ENCODE measurements at places on chromosomes 5 and 9.

GRCh38 chr5:180114304-180115003 lies 42.9 kb upstream of the RNF130 start:
- no peak for DNase-seq

DNA sequence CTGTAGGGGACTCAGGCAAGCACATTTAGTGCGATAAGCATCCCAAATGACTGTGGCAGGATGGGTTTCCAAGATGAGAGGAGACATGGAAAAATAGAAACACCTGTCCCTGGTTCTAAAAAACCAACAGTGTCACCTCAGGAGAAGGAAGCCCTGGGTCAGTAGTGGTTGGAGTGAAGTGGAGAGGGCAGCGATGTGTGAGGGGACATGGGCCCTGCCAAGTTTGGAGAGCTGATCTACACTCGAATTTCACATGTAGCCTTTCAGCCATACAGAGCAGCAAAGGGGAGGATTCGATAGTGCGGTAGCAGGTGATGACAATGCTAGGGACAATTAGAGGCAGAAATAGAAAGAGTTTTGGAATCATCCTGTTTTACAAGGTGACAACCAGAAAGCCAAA lies 32.6 kb upstream of the LHX2 start:
- no peak for DNase-seq

- DNase-seq = no peak
These were observed 34.3 kb downstream of the MAP3K1 start for GRCh38 chr5:56849671-56850070.

DNA sequence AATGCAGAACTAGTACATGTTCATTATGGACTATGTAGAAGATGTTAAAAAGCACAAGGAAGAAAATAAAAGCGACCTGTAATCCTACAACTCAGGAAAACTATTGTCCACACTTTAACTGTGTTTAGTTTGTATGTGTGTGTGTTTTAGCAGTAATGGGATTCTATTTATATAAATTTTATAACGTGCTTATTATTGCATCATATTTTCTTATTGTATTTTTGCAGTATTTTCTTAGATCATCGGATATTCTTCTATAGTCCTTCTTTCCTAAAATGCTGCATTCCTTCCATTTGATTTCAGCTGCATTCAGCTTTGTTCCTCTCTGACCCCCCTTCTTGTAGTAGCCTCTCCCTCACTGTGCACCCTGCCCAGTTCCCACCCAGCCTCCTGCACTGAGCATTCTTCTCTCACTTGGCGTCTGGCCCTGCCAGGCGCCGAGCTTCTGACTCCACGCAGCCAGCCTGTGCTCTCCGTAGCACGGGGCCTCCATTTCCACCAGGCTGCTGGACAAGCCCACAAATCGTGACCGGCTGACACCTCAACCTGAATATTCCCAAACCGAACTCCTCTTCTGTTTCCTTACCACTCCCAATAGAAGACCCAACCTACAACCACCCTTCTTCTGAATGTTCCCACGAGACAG lies 39.9 kb downstream of the MVB12B start:
- no peak for DNase-seq

GRCh38 chr9:134732392-134733110 lies 90.9 kb downstream of the COL5A1 start:
- no peak for DNase-seq

All from CD8-positive, alpha-beta T cell (primary cell).